ENCODE measurements at places on chromosomes 16 and 17. TPM values are rescaled to one million over a fixed set of nuclear protein-coding genes. Genes with fewer than 3 reads are reported as not detected.

DNA sequence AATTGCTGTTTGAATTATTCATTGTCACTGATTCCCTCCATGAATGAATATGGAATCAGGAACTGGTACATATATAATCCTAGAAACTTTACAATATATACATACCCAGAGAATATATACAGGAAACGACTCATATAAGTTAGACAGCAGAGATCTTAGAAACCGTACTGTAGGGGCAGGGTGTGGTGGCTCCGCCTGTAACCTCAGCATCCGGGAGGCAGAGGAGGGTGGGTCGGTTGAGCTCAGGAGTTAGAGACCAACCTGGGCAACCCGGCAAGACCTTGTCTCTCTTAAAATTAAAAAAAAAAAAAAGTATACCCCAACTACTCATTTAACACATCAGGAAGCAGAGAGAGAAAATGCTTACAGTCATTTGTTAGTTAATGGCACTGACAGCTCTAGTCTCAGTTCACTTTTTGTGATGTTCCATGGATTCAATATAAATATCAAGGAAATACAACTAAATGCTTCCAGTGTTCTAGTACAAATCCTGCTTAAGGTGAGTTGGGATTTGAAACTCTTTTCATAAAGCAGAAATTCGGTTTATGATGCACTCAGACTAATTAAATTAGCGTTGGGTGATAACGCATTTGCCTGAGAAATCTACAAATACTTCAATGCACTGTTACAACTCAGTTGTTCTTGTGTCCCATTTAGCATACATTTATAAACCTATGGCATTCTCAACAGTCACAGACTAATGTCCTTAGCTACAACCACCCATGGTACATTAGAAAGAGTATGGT, 5.6 kb downstream of the GLG1 start:
- DNase-seq, result peak; percentile 77
- peaks cover 15% of the 10 kb centered on the region for H3K36me3 ChIP-seq
- no peak overlapping the region for H3K4me3 ChIP-seq

DNA sequence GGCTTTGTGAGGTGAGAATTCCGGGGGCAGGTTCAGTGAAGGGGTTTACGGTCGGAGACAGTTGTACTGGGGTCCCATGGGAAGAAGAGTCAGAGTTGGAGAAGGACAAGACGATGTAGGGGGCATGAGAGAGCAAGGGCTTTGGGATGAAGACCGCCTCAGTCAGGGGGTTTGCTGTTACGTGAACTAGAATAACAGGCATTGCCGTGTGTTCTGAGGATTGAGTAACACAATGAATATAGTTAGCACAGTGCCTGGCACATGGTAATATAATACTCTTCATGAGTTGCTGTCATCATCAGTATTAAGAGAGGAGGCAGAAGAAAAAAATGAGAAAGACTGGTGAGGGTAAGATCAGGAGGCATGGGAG, 577 bp downstream of the ZNF646 start:
- no peak for DNase-seq
- H3K4me1 ChIP-seq, result peaks cover 25% of the 10 kb centered on the region
- H3K27me3 ChIP-seq, result no peaks in the 10 kb centered on the region
- peak overlapping the region; percentile 89 for H3K27ac ChIP-seq

- no peaks in the 10 kb centered on the region for H3K4me1 ChIP-seq
- peaks cover 42% of the 10 kb centered on the region for H3K36me3 ChIP-seq
- no peak overlapping the region for H3K4me3 ChIP-seq
- no peak overlapping the region for H3K27ac ChIP-seq
- H3K27me3 ChIP-seq, result no peaks in the 10 kb centered on the region
- DNase-seq, result no peak
These were observed 32.1 kb downstream of the TNRC6A start for GRCh38 chr16:24761526-24761925.

The CCR7 gene
- 79.1 TPM for polyA plus RNA-seq

DNA sequence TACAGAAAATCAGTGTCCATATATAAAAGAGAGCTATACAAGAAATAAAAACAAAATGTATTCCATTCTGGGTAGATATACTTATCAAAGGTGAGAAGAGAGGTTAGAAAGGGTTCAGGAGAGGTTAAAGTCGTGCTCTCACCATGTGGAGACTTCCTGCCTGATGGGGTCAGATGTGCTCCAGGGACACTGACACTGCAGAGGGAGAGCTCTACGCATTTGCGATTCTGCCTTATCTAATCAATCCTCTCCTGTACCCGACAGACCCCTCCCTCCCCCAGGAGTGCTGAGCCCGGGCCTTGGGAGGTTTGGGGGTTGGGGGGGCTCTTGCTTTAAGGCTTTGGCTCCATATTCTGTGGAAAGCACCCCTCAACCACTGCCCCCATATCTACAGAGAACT, 16.6 kb upstream of the SLC5A11 start:
- no peak overlapping the region for H3K27ac ChIP-seq
- no peak for DNase-seq
- H3K27me3 ChIP-seq, result no peaks in the 10 kb centered on the region

DNA sequence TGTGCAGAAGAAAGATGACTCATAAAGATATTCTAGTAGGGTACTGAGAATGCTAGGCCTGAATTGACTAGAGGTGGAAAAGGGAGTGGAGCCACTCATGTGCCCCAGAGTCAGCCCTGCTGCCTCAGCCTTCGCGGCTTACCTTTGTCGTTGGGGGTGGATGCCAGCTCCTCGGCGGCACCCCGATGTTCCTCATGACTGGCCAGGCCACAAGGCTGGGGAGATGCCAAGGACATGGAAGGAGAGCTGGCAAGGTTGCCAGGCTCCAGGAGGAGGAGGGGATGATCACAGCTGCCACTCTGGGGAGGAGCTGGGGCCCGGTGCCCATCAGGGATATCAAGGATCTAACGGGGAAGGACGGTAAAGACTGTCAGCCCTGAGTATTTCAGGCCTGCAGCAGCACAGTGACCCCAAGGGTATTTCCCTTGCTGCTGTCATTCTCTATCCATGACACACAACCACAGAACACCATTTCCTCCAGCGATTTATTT, 9.7 kb upstream of the SLC35B1 start:
- DNase-seq, result no peak
- H3K27ac ChIP-seq, result peak overlapping the region; percentile 47
- H3K27me3 ChIP-seq, result no peaks in the 10 kb centered on the region
- H3K4me3 ChIP-seq, result no peak overlapping the region
- peaks cover 100% of the 10 kb centered on the region for H3K36me3 ChIP-seq

The KRT31 gene
- not detected for polyA plus RNA-seq

Measured in spleen (tissue), 13 donors.